GF-D8 (cell line): ENCODE measurements at places on chromosomes 4 and X.

GRCh38 chrX:25083661-25084060 is 67.9 kb upstream of the ARX start:
- DNase-seq: no peak

DNA sequence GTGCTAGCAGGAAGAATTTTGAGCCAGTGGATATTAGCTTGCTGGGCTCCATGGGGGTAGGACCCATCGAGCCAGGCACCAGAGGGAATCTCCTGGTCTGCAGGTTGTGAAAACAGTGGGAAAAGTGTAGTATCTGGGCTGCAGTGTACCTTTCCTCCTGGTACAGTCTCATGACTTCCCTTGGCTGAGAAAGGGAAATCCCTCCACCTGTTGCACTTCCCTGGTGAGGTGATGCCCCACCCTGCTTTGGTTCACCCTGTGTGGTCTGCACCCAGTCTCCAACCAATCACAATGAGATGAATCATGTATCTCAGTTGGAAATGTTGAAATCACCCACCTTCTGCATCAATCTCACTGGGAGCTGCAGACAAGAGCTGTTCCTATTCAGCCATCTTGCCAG is 341.4 kb upstream of the IRS4 start:
- DNase-seq: no peak

DNA sequence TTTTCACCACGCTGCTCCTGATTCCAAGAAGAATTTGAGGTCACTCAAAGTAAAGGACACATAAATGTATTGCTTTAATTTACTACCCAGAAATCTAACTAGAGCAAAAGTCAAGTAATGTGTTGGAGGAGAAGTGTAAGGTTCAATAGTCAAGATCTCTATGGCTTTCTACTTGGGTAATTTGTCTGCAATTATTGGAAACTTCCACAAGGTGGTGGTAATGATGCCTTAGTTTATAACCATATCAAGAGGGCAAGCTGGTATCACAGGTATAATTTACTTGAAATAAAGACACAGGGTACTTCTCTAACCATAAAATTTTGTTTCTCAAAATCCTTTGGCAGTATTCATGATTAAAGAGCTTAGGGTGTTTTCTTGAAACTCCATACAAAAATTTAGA is 10.2 kb upstream of the GRIA3 start:
- DNase-seq: no peak

DNA sequence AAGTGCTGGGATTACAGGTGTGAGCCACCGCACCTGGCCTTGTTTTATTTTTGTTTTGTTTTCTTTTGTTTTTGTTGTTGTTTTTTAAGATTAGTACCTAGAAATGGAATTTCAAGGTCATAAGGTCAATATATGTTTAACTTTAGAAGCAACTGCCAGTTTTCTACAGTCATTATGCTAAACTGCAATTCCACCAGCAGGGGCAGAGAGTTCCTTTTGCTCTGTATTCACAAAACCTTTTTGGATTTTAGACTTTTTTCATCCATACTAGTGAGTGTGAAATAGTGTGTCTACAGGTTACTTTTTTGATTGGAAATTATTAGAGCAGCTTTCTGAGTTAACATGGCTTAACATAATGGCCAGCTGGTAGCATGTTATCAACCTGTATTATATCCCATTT is 580.6 kb downstream of the TRIML1 start:
- DNase-seq: no peak

- no peak for DNase-seq
These were observed 11.1 kb downstream of the CNGA2 start for GRCh38 chrX:151745651-151746050.

DNA sequence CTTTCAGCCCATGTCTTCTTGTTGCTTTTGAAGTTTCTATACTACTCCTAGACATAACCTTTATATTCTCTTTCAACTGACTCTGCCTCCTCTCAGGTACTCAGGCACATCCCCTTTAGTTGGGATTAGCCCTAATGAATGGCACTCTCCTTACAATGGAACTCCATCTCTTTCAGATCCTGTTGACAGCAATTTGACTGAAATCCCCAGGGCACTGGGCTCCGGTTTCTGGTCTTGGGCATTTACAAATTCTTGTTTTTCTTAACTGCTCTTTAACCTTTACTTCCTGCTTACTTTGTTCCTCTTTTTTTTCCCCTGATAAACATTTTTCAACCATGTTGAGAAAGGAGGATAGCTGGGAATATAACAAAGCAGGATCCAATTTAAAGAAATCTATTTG is 68.9 kb downstream of the ENOX2 start:
- peak; percentile 27 for DNase-seq

- no peak for DNase-seq
These were observed 201.2 kb downstream of the MID1IP1 start for GRCh38 chrX:39002466-39002865.

DNA sequence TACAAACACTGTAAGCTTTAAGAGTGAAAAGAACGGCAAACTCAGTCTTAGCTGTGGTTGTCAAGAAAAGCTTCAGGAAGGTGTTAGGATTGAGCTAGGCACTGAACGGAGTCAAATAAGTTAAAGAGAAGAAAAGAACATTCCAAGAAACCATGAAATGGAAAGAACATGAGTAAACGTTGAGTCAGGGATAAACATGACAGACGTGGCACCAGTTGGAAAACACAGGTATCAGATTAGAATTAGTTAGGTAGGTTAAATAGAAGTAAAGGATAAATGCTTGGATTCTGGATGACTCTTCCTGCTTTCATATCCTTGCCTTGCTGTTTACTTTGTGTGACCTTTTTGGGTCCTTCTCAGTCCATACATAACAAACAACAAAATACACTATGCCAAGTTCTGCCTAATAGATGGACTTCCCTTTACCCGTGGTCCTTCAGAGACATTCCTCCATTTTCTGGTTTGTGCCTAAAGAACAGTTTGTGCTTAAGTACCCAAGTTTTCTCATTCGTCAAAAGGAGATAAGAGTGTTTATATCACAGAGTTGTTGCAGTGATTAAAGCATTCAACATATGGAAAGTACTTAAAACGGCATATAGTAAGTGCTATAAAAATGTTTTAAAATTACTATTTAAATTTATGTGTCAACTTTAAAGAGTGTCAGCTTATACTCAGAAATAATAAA is 446.9 kb downstream of the TMA16 start:
- no peak for DNase-seq

GRCh38 chrX:129908636-129909035 is 2.7 kb downstream of the UTP14A start:
- no peak for DNase-seq

DNA sequence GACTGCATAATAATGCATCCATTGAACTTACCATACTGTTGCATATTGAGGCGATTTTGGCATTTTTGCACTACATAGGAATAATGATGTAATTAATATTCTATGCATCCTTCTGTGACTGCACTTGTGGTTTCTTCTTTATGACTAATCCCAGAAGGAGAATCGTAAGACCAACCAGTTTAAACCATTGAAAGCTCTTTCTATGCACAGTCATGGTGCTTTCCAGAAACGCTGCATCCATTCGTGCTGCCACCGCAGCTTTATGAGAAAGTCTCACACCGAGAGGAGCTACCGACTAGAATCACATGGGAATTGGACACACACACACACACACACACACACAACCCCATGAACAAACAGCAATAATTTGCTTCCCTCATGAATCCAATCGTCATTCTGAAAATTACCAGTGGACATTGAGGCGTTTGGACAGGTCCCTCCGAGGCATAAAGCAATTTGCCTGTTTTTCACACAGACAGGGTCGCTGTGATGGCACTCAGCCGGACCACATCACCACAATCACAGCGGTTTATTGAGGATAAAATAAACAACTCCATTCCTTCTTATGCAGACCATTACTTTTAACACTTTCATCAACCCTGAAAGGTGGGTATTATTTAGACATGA is 64.2 kb downstream of the PACRGL start:
- DNase-seq: no peak

- DNase-seq: no peak
These were observed 2.8 kb downstream of the MXD4 start for GRCh38 chr4:2259036-2259540.

GRCh38 chr4:155076256-155076785 is 132.1 kb upstream of the NPY2R start:
- DNase-seq: no peak

DNA sequence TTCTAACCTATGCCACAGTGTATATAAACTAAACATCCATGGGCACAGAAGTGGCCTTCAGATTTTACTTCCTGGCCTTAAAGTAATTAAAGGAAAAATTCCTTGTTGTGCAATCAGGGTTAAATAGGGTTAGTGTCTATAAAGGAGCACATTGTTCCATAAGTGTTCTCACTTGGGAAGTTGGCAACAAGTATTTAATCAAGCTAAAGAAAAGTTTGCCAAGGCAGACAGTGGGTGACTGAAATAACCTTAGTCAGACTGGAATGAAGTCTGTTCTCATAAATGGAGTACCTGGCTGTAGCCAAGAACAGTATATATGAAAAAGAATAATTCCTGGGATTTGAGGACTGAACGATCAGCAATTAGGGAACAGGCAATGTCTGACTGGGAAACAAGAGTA is 213.6 kb downstream of the HTR2C start:
- DNase-seq: no peak

- DNase-seq: no peak
These were observed 224.7 kb downstream of the ANTXR2 start for GRCh38 chr4:79848329-79848728.

DNA sequence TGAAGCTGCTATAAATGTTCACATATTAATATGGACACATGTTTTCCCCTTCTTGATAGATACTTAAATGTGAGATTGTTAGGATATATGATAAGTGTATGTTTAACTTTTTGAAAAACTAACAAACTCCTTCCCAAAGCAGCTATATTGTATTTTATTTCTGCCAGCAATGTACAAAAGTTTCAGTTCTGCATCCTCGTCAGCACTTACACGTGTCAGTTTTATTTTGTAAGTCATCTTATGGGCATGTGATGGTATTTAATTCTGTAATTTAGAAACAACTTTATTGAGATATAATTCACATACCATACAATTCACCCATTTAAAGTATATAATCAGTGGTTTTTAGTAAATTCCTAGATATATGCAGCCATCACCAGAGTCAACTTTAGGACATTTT is 31.6 kb downstream of the RAPGEF2 start:
- no peak for DNase-seq

DNA sequence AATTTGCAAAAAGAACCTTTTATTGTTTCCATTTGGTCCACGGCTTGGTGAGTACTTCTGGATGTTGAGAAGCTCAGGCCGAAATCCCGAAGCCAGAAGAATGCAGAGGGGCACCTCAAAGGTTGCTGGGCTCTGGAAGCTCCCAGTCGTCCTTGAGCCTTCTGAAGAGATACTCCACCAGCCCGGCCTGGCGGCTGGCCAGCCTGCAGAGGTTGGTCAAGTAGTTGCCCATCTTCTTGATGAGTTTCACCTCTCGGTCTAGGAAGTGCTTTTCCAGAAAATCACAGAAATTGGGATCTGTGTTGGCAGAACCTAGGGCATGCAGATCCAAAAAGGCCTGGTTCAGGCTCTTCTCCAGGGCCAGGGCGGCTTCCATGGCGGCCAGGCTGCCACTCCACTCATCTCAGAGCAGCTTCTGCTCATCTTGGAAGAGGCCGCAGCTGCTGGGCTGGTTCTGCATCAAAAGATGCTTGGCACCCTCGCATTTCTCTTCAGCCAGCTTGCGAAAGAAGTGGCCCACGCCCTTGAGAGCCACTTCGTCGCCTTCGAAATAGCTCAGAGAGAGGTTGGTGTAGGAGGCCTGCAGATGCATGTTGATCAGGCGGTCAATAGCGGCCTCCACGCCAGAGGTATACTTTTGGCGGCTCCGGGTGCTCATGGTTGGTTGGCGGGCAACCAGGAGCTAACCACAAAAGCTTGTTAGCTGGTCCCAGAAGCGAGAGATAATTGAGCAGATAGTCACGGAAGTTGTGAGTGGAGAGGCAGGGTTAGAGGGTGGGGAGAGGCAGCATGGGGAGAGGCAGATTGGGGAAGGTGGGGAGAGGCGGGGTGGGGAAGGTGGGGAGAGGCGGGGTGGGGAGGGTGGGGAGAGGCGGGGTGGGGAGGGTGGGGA is 76.5 kb upstream of the TSPAN7 start:
- DNase-seq: no peak

DNA sequence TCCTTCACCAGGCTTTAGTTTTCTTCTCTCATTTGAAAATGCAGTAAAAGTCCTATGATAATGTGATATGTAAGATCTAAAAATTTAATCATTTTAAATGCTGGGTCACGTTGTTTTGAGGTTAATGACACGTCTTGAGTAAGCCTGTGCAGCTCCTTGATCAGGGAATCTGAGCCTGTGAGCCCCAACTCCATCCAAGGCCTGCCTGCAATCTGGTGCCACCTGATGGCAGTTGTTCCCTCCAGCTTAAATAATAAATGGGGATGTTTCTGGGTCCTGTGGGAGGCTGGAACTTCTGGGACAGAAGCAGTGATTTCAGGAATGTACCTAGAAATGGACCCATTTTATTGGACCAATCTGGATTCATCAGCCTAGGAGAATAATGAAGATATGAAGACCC is 455.4 kb upstream of the ADGRL3 start:
- DNase-seq: no peak

DNA sequence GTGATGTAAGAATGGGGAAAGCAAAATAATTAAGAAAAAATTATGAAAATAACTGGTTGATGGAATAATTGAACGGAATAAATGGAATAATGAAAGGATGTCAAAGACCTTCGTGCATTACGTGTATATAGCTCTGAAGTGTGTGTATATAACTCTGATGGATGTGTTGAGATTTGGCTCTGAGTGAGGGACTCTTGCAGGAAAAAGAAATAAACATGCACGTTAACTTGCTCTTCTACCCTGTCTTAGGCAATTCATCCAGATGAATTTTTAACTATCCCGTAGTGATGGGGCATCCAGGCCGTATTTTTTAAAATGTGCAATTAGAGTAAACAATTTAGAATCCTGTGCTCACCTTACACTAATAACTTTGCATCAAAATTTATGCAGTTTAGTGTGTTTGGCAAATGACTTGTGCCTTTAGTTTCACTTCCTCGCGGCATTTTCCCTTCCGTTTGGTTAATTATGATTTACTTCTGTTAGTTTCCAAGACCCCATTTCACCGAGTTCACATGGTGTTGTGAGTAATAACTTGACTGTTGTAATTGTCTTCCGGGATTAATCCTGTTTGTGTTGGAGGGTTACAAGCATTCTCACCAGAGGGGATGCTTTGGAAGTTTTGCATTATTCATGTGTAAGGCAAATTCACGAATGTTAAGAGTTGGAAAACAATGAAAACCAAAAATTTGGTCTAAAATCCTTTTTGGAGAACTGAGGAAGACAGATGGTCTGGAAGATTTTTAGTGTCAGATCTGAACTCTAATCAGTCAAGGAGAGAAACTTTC is 256.5 kb upstream of the FAT1 start:
- no peak for DNase-seq
